ENCODE measurements at places on chromosomes 2 and 18.

GRCh38 chr2:102366406-102367112 lies 11.0 kb downstream of the IL18R1 start:
- DNase-seq, result no peak

- DNase-seq, result no peak
Measured at GRCh38 chr18:59916746-59917145, 16.9 kb downstream of the PMAIP1 start.

- DNase-seq, result no peak
Measured at GRCh38 chr2:156005999-156006712, 326.4 kb downstream of the NR4A2 start.

GRCh38 chr2:177072090-177072489 lies 140.5 kb upstream of the HNRNPA3 start:
- no peak for DNase-seq

All from T-helper 17 cell (primary cell).